ENCODE measurements at places on chromosomes 5 and 9.

GRCh38 chr5:103941596-103941995, 379.0 kb upstream of the NUDT12 start:
- DNase-seq: no peak

- peak; percentile 32 for DNase-seq
Observed at GRCh38 chr9:16871336-16872151, 1.1 kb upstream of the BNC2 start.

DNA sequence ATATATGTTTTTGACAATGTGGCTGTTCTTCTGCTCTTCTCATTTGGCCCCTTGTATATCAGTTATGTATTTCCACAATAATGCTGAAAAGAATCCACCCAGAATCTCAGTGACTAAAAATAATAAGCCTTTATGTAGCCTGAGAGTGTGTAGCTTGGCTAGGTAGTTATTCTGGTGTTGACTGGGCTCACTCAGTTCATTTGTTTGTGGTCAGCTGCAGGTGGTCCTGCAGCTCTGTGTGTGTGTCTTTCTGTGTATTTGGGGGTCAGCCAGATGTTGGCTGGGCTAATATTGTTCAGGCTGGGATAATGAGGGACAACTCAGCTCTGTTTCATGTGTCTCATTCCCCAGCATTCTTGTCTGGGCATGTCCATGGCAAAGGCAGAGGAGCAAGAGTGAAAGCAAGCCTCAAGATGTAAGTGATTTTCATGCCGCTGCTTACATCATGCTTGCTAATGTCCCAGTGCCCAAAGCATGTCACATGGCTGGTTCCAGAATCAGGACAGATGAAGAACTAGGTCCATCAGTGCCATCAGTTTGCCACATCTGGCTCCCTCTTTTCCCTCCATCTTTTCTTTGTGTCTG, 162.8 kb downstream of the KCTD16 start:
- DNase-seq: no peak

- no peak for DNase-seq
Observed at GRCh38 chr5:101728933-101729332, 567.2 kb downstream of the SLCO4C1 start.
